Thymus (tissue), 14 donors: ENCODE measurements at places on chromosomes 5 and 9.

GRCh38 chr5:175920231-175920811, 47.8 kb downstream of the THOC3 start:
- DNase-seq = no peak

GRCh38 chr9:105405514-105406131, 42.2 kb upstream of the FSD1L start:
- DNase-seq = peak; percentile 96

- no peak for DNase-seq
Measured at GRCh38 chr9:70701163-70701562, 286.7 kb upstream of the KLF9 start.

DNA sequence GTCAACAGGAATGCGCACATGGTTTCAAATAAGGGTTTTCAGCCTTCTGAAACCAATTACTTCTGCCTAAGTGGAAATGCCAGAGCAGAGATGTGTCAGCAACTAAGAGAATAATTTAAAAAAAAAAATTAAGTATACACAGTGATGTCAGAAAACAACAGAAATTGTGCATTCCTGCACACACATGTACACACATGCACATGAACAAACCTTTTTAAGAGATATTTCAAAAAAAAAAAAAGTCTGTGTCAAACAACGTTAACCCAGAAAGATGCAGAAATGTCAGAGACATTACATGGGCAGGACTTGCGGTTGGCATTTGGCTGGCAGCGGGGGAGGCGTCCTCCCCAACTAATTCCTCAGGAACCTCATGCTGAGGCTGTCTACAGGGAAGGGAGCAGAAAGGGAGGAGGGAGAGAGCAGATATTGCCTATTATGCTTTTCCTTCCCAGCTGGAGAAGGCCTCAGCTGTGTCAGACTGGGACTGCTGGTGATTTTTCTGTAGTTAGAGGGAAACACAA, 536.9 kb upstream of the WWC1 start:
- no peak for DNase-seq

DNA sequence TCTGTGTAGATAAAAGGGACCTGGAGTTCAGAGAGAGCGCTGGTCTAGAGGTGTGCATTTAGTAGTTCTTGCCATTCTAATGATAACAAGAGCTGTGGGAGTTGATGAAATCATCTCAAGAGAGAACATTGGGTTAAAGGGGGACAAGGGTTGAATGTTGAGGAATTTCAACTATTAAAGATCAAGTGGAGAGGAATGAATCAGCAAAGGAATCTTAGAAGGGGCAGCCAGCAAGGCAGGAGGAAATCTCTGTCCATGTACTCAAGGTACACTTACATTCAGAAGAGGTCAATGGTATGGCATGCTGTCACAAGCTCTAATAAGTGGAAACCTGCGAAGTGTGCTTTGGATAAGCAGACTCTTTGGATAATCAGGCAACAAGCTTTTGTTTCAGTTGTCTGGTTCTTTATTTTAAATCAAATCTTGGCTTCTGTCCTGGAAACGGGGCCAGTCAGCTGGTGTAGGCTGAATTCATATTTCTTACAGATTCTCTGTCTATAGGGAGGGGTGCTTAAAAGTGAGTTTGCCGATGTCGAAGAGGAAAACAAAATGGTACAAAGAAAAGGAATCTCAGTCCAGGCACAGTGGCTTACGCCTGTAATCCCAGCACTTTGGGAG, 320.5 kb upstream of the CD180 start:
- no peak for DNase-seq

- no peak for DNase-seq
Measured at GRCh38 chr5:150241298-150242160, 48.0 kb downstream of the CAMK2A start.

DNA sequence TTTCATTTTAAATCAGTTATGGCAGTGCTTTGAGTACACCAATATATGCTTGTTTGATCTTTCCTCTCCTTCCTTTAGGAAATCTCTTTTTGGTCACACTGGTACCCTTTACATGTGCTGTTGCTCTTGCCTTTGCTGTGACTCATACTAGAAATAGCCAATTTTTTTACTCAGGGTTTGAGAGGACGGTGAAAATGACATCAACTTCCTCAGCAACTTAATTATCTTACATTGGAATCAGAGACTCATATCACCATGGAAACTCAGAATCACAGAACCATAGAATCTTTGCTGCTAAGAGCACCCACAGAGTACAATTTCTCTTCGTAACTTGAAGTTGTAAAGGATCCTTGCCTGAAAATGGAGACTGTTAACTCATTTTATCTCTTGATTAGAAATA, 13.8 kb upstream of the ZNF300 start:
- no peak for DNase-seq

GRCh38 chr5:71895546-71895945, 176.5 kb downstream of the CARTPT start:
- DNase-seq = no peak

- no peak for DNase-seq
Measured at GRCh38 chr9:120917929-120918762, 8.4 kb downstream of the TRAF1 start.

GRCh38 chr5:55572600-55572999, 37.8 kb upstream of the PLPP1 start:
- DNase-seq = no peak

DNA sequence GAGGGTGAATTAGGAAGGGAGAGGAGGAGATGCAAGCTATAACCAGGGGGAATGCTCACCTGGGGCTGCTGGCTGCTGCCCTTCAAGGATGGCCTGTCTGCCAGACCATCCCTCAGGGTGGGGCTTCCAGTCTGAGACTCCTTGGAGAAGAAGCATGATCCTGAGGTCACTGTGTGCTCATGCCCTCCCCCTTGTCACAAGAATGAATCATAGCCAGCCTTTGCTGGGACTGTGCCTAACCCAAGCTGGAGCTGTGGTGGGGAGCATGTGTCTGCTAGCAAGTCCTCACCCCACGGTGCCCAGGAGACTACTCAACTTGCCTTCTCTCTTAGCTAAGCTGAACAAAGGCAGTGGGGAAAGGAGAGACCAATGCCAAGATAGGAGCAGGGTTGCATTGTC, 463.6 kb downstream of the SPOCK1 start:
- no peak for DNase-seq

GRCh38 chr5:32712481-32713360, 1.6 kb downstream of the NPR3 start:
- no peak for DNase-seq

DNA sequence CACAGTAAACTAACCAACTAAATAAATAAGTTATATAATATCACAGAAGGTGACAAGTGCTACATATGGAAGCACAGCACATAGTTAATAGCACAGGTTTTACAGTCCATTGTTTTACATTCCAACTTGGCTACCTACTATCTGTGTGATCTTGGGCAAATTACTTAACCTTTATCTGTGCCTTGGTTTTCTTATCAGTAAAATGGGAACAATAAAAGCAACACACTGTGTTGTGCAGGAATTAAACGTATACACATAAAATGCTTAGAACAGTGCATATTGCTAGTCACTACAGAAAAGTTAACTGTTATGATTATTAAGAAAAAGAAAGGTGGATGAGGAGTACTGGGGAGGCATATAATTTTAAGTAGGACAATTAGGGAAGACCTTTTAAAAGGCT, 42.8 kb upstream of the GOLGA1 start:
- no peak for DNase-seq
